EH (cell line): ENCODE measurements at places on chromosomes 7 and 10.

DNA sequence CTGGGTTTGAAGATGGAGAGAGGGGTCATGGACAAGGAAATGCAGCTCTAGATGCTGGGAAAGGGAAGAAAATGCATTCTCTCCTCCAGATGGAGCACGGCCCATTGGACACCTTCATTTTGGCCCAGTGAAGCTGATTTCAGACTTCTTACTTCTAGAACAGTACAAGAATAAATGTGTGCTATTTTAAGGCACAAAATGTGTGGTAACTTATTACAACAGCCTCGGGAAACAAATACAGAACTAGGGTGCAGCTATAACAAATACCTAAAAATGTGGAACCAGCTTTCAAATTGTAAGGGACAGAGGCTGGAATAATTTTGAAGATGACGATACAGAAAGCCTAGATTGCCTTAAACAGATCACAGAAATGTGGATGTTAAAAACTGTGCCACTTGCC is 54.1 kb downstream of the CYTH3 start:
- DNase-seq, result no peak

DNA sequence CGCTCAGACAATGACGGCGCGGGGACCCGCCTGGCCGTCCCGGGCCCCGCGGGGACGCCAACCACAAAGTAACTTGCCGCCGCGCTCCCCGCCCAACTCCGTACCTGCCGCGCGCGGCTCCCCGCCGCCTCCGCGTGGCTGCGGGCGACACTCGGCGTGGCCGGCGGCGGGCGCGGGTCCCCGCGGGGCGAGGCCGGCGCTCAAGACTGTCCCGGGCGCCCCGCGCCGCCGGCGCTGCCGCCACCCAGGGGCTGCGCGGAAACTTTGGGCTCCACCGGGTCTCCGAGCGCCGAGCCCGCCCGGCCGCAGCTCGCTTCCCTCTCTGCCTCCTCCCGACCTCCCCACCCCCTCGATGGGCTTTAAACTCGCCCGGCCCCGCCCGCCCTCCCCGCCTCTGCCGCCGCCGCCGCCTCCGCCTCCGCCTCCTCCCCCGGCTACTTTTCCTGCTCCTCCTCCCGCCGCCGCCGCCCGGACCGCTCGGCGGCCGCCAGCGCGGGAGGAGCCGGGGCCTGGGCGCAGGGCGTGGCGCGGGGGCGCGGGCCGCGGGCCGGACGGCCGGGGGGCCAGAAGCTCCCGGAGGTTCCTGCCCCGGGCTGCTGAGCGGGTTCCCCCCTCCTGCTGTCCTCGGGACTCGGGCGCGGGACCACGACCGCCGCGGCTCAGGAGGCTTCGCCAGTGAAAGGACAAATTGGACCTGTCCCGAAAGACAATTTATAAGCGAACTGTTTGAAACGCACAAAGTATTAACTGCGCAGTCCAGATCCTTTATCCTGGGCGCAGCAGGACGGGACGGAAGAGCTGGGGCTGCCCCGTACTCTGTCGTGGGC is 10.6 kb upstream of the GRB10 start:
- DNase-seq, result peak; percentile 78

GRCh38 chr7:132919771-132920170 is 162.1 kb downstream of the CHCHD3 start:
- peak; percentile 9 for DNase-seq

- DNase-seq, result no peak
Observed at GRCh38 chr7:57071-57470, 135.3 kb upstream of the FAM20C start.

DNA sequence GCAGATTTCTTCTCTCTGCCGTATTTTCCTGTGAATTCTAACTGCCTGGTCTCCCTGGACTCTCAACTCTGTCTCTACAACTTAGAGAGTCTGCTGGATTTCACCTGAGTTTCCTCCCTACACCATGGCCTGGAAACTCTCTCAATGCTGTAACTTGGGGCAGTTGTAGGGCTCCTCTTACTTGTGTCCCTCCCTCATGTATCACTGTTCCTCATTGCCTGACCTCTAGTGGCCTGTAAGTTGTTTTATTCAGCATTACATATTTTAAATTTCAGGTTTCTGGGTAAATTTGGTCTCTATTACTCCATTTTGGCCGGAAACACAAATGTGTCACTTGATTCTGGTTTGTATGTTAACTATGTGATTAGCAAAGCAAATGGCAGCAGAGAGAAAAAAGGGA is 70.9 kb downstream of the DYNC1I1 start:
- no peak for DNase-seq
